ENCODE measurements at places on chromosomes 3 and 15.

DNA sequence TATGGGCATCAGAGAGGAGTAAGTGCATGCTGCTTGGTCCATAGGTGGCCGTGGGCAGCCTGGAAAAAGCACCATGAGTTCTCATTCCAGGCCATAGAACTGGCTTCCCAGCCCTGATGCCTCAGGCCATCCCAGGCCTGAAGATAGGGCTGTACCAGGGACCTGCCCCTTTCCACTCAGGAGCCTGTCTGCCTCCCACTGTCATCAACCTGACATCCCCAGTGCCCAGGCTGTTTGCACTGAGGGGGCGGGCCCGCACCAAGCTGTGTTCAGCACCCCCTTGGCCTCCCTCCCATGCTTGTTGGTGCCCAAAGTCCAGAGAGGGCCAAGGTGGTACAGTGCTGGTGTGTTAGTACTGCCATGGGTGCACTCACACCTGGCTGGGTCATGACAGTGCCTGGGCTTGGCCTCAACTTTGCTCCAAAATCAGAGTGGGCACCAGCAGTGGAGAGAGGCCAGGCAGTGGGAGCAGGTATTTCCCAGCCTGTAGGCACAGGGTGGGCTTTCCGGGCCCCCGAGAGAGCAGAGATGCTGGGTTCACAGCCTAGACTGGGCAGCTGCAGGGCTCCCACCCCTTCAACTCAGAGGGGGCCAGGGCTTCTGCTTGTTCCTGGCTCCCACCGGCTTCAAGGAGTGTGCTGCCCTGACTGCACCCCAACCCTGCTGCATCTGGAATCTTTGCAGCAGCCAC is 556.1 kb downstream of the SI start:
- no peak for DNase-seq

- no peak for DNase-seq
These were observed 23.4 kb upstream of the TNK2 start for GRCh38 chr3:195931582-195932273.

- DNase-seq, result no peak
These were observed 79.0 kb downstream of the SERPINI1 start for GRCh38 chr3:167814441-167814951.

- DNase-seq, result no peak
These were observed 32.2 kb downstream of the CFAP20DC start for GRCh38 chr3:59017617-59017984.

DNA sequence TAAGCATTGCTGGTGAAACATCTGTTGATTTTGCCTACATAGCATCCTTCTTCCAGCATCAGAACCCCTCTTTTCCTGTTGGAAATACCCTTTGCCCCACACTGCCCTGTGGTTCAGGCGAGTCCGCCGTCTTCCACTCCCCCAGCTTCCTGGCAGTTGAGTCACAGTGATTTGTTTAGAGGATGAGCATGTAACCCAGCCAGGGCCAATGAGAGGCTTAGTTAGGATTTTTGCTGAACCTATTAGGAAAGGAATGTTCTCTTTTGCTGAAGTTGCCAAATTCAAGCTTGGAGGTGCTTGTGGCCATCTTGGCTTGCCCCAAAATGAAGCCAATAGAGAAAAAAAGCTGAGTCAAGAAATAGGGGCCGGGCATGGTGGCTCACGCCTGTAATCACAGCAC is 19.0 kb upstream of the MEX3B start:
- no peak for DNase-seq

- DNase-seq, result peak; percentile 50
These were observed 16.8 kb downstream of the LPP start for GRCh38 chr3:188170461-188171459.

- no peak for DNase-seq
These were observed 88.3 kb downstream of the KLF15 start for GRCh38 chr3:126268866-126269265.

DNA sequence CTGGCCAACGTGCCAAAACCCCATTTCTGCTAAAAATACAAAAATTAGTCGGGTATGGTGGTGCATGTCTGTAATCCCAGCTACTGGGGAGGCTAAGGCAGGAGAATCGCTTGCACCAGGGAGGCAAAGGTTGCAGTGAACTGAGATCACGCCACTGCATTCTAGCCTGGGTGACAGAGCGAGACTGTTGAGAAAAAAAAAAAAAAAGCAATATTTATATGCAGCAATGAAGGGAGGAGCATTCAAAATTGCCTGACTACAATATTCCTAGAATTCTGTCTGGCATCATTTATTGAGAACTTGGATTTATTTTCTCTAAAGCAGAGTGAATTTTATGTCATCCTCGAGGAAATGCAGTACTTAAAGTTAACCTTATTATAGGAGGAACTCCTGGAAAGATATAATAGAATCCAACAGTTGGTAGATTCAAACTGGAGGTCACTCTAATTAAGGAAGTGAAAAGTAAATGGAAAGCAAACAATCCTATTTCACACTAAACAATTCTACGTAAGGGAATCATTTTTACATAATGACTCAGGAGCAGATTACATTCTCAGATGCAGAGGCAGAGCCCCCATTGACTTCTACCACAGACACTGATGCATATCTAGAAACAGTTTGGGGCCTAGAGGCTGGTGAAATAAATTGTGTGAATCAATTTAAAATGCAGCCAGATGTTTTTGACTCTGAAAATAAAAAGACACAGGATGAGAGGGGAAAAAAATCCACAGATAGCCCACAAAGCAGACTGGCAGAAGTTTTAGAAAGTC is 82.1 kb upstream of the FHIT start:
- no peak for DNase-seq

DNA sequence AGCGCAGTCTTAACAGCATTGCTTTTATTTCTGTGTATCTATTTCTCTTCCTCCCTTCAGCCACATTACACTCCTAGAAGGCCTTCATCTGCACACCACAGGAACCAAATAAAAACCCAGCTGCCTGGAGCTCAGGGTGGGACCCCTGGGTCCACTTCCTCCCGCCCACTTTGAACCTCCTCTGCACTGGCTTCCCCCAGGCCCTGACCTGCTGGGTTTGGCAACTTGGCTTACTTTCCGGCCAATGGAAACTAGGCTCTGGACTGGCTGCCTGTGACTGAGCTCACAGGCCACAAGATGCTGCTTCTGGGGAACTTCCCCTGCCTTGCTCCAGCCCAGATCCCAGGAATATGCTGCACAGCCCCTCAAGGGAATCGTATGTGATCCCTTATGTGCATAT is 89.8 kb downstream of the SEMA5B start:
- DNase-seq, result no peak

- DNase-seq, result no peak
These were observed 41.9 kb upstream of the SEMA4B start for GRCh38 chr15:90159213-90159612.

DNA sequence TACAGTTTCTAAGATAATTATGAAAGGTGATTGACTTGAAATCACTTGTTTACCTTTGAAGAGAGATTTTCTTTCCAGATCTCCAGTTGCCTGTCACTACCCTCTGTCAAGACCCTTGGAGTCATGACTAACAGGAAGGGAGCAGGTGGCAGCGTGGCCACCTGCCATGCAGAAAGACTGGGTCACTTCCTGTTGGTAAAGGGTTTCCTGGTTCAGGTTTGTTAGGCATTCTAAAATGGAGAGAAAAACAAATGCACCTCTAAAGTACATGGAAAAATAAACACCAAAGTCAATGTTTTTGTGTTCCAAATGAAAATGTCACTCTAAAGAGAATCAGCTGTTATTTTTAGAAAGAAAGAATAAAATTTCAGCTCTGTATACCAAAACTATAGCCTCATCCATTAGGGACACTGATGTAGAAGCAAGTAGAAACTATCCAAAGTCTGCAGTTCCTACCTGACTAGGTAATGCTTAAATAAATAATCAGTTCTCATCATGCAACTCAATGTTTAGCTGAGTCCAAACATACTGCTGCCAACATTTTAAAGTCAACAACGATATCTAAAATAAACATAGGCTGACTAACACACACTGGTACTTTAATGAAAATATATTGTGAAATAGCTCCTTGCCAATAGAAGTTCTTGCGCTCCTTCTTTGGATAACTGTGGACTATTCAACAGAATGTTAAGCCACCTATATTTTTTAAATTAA is 23.9 kb upstream of the TM4SF1 start:
- no peak for DNase-seq

DNA sequence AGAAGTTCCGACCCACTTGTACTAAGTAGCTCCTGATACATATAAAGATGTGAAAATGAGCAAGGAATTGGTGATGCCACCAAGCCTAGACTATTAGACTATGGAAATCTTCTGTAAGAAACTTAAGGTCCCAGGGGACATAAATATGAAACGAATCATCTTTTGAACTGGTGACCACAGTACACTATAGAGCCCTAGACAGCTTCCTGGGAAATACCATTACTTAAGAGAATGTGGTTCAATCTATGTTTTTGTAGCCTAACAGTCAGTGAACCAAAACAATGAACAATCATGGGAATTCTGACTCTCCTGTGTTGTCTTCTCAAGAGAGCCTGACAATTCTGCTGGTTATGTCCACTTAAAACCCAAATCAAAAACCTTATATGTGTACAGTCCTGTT is 191.6 kb downstream of the GREM1 start:
- DNase-seq, result no peak
